Activated naive CD8-positive, alpha-beta T cell treated with anti-CD3 and anti-CD28 coated beads for 36 hours (primary cell): ENCODE measurements at places on chromosomes 2 and 18. TPM values are rescaled to one million over a fixed set of nuclear protein-coding genes. Genes with fewer than 3 reads are reported as not detected.

DNA sequence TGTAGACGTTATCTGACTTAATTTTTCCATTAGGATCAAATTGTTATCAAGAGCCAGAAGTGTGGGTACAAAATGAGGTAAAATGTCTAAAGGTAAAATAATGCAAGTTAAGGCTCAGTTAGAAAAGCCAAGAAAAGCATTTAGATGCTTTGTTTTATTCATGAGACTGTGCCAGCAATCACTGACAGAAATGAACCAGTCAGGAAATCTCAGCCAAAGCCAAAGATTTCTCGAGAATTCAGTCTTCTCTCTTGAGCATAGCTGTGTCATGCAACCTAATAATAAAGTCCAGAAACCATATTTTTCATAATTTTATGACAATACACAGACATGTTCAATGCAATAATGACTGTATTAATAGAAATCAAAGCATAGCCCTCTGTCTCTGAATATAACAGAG is 43.5 kb upstream of the ZNF397 start:
- no peak overlapping the region for H3K4me3 ChIP-seq
- H3K4me1 ChIP-seq: peaks cover under 1% of the 10 kb centered on the region
- no peaks in the 10 kb centered on the region for H3K27me3 ChIP-seq
- H3K36me3 ChIP-seq: no peaks in the 10 kb centered on the region
- no peak overlapping the region for H3K27ac ChIP-seq
- DNase-seq: no peak

GRCh38 chr18:50869150-50869549 is 9.8 kb upstream of the ME2 start:
- H3K36me3 ChIP-seq: no peaks in the 10 kb centered on the region
- no peak overlapping the region for H3K4me3 ChIP-seq
- no peaks in the 10 kb centered on the region for H3K4me1 ChIP-seq
- H3K27ac ChIP-seq: no peak overlapping the region
- DNase-seq: no peak

- no peak for DNase-seq
- no peak overlapping the region for H3K4me3 ChIP-seq
- H3K27me3 ChIP-seq: no peaks in the 10 kb centered on the region
- no peaks in the 10 kb centered on the region for H3K4me1 ChIP-seq
- H3K36me3 ChIP-seq: no peaks in the 10 kb centered on the region
Measured at GRCh38 chr2:139454251-139454650, 674.1 kb upstream of the NXPH2 start.

GRCh38 chr18:49565612-49566011 is 3.8 kb downstream of the LIPG start:
- peaks cover 24% of the 10 kb centered on the region for H3K4me1 ChIP-seq
- H3K27me3 ChIP-seq: peaks cover 79% of the 10 kb centered on the region
- H3K36me3 ChIP-seq: no peaks in the 10 kb centered on the region
- H3K27ac ChIP-seq: no peak overlapping the region

Gene PCARE
- not detected for total RNA-seq

DNA sequence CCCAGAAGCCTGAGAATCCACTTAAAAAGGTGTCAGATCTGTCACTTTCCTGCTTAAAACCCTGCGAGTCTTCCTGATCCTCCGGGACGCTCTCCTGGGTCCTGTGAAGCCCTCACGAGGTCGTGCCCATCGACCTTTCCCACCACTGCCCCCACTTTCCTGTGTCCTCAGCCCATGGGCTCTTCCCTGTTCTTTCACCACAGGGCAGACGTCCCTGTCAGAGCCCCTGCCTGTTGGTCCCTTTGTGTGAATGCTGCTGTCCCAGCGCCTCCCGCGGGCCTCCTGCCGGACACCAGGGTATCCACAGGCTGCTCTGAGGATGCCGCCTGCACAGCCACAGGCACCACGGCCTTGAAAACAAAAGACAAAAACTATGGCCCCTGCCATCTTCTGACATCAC is 125.6 kb downstream of the TMEM18 start:
- no peak overlapping the region for H3K27ac ChIP-seq
- DNase-seq: no peak
- H3K4me3 ChIP-seq: no peak overlapping the region
- no peaks in the 10 kb centered on the region for H3K36me3 ChIP-seq
